ENCODE measurements at places on chromosomes 2 and 18.

- no peak for DNase-seq
Observed at GRCh38 chr2:54701029-54701428, 22.4 kb upstream of the EML6 start.

- no peak for DNase-seq
Observed at GRCh38 chr2:226317970-226318369, 481.6 kb downstream of the IRS1 start.

GRCh38 chr2:20595439-20596192 lies 55.3 kb downstream of the HS1BP3 start:
- DNase-seq, result peak; percentile 77

DNA sequence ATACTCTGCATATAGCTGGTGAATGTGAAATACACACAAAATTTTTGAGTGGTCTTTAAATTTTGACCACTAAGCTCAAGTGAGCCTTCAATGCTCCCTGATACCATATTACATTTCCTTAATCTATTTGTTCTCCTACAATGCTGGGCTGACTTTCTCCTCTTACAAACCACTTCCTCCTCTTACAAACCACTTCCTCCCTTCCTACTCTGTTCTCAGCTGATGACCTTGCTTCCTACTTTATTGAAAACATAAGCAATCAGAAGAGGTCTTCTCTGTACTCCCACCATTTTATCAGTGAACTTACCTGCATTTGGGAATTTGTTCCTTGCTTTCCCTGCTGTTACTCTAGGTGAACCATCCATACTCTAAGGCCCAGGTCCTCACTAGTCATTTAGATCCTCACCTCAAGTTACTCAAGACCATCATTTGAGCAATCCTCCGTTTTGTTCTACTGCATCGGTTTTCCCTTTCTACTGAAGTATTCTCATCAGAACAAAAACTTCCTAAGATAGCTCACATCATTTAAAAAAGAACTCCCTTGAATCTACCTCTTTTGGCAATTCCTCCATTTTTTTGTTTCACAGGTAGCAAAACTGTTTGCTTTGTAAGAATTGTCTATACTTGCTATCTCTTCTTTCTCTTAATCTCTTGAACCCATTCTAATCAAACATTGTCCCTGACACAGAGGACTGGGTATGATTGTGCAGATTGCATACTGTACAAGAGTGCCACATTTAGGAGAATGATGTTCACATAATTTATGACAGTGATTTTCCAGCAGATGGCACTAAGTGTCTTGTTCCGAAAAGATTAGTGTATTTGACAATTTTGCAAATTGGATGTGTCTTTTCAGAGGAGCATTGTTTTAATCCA lies 96.5 kb downstream of the EPB41L5 start:
- peak; percentile 50 for DNase-seq

DNA sequence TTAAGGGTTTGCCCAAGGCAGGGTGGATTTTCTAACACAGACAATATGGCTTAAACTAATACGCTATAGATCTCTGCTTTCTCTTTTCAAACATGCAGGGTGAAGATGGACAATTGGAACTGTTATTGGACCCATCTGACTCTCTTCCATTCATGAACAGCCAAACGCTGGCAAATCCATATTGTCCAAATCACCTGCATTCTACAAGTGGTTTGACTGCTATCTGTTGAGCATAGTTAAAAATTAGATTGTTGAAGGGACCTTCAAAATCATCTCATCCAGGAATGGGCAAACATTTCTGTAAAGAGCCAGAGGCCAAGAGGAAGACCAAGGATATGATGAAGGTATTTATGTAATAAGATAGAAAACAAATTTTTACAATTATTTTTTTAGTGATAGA lies 65.6 kb downstream of the EPHA4 start:
- DNase-seq, result no peak

GRCh38 chr2:201366146-201366545 lies 9.0 kb upstream of the FLACC1 start:
- DNase-seq, result no peak

GRCh38 chr18:62346333-62347088 lies 21.4 kb downstream of the TNFRSF11A start:
- no peak for DNase-seq

DNA sequence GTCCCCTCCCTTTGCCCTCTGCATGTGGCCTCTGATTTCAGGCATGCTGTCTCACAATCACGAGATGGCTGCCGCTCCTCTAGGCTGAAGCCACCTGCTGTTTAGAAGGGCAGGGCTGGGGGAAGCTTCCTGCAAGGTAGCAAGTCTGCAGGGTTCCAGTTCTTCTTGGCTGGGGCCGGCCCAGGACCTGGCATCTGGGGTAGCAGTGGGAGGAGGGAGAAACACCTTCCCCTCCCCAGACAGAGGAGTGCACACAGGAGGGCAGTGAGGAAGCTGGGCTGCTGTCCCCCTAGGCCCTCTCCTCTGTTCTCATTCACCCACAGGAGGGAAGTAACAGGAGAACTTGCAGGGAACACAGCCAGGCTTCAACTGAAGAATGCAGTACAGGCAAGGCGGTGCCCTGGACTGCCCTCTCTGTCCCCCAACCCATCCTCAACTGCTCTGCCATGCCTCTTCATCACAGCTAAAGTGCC lies 345.9 kb upstream of the HS6ST1 start:
- DNase-seq, result no peak

GRCh38 chr2:10877651-10878111 lies 34.1 kb upstream of the KCNF1 start:
- no peak for DNase-seq

- no peak for DNase-seq
Observed at GRCh38 chr2:233892793-233893192, 24.4 kb upstream of the TRPM8 start.

DNA sequence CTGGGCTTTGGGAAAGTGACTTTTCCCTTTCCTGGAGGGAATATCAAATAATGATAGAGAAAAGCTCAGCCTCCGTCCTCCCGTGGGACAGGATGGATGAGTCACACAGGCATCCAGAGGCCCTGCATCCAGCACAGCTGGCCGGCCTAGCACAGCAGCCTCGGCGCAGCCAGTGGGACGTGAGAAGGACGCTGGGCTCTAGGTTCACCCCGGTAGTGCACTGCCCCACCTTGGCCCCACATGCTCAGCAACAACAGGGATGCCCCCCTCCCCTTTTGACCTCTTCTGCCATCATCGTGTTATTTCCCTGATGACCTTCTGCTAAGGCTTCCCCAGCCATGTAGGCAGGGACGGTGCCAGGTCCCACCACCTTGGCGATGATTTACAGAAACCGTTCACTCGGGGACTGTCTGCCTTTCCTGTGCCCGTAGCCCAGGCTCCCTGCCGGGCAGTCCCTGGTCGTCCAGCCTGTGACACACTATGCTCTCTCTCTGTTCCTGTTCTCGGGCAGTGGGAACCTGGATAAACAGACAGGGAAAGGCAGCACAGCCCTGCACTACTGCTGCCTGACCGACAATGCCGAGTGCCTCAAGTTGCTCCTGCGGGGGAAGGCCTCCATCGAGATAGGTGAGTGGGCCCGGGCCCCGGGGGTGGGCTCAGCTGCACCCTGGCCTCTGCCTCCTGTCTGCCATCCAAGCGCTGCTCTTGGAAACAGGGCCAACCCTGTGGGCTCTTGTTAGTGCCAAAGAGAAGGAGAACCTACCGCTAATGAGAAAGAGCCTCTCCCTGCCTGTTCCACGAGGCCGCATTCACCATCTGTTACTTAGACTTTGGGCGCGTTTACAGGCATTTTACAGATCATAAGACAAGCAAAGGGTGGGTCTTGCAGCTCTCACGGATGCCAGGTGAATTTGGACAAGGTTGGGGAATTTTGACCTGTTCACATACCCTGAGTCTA lies 44.6 kb downstream of the ITGB1BP1 start:
- peak; percentile 74 for DNase-seq

DNA sequence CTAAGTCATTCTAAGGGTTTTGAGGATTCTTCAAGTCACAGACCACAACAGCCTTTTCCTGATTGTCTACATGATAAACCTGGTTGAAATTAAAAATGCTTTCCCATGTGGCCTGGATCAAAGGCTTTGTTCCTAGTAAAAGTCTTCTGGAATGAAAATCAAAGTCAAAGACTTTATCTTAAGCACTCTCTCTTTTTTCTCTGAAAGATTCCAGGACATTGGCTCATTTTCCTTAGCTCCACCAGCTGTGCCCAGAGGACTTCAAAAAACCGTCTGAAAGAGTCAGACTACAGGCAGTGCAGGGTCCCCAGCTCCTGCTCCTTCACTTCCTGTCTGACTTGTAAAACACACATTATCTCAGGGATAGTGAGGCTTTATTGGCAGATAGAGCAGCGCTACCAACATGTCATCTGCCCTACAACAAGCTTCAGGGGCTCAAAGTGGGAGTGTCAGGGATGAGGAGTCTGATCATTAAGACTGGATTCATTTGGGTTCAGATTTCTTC lies 148.2 kb downstream of the ESCO1 start:
- DNase-seq, result no peak

DNA sequence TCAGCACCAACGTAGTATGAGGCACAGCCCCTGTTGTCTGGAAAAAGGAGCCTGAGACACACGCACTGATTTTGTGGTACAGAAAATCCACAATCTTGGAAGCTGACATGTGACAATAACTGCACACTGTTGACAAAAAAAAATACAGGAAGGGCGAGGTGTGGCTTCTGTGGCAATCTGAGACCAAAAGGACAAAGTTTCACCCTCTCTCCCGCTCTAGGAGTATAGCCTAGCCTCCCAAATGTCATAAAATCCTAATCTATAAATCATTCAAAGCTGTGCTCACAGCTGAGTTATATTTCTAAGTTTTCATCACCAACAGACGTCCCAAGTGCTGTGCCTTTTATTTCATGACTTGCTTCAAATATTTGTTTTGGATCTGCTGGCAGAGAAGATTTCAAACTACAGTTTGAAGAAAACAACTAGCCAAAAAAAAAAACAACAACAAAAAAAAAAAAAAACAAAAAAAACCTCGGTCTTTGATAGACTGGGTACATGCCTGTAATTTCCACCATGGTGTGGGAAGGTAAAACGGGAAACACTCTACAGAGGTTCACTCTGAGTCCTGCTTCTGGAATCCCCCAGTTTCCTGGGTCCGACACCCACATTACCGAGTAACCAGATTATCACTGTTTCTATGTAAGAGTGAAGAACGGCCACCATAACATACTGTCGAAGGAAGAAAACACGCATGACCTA lies 61.0 kb downstream of the C2orf76 start:
- no peak for DNase-seq

DNA sequence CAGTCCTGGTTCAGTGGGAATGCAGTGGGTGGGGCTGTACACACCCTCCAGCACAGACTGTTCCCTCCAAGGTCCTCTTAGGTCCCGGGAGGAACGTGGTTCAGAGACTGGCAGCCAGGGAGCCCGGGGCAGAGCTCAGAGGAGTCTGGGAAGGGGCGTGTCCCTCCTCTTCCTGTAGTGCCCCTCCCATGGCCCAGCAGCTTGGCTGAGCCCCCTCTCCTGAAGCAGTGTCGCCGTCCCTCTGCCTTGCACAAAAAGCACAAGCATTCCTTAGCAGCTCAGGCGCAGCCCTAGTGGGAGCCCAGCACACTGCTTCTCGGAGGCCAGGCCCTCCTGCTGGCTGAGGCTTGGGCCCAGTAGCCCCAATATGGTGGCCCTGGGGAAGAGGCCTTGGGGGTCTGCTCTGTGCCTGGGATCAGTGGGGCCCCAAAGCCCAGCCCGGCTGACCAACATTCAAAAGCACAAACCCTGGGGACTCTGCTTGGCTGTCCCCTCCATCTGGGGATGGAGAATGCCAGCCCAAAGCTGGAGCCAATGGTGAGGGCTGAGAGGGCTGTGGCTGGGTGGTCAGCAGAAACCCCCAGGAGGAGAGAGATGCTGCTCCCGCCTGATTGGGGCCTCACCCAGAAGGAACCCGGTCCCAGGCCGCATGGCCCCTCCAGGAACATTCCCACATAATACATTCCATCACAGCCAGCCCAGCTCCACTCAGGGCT lies 17.5 kb upstream of the FAHD2A start:
- no peak for DNase-seq

- peak; percentile 49 for DNase-seq
Observed at GRCh38 chr2:110115291-110116032, at the start of gene MALL. Gene MALL, minus strand, starts transcription at chr2:110115822. Its CDS starts 30 bp downstream, at chr2:110115792.

GRCh38 chr2:120758181-120759144 lies 22.8 kb downstream of the GLI2 start:
- DNase-seq, result peak; percentile 17

- DNase-seq, result no peak
Observed at GRCh38 chr2:217606296-217606695, 396.5 kb downstream of the TNS1 start.

GRCh38 chr2:9113262-9113661 lies 93.3 kb upstream of the ASAP2 start:
- DNase-seq, result no peak

GRCh38 chr2:96356889-96357288 lies 21.3 kb downstream of the NCAPH start:
- no peak for DNase-seq

GRCh38 chr18:48348739-48349138 lies 60.4 kb downstream of the ZBTB7C start:
- DNase-seq, result no peak

- DNase-seq, result no peak
Observed at GRCh38 chr2:211387734-211388133, 831.3 kb downstream of the CPS1 start.

GRCh38 chr18:13392029-13392750 lies 173.6 kb downstream of the LDLRAD4 start:
- no peak for DNase-seq

DNA sequence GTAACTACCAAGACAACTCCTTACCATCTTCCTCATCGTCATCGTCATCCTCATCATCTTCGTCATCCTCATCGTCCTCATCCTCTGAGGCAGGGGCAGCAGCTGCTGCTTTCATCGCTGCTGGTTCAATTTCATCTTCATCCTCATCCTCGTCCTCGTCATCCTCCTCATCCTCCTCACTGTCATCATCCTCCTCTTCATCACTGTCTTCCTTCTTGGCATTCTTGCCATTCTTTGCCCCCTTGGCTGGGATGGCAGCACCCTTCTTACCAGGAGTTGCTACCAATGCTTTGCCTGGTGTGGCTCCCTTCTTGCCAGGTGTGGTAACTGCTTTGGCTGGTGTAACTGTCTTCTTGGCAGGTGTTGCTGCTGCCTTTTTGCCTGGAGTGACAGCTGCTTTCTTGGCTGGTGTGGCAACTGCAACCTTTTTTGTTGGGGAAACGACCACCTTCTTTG lies 2.7 kb downstream of the NCL start:
- no peak for DNase-seq

DNA sequence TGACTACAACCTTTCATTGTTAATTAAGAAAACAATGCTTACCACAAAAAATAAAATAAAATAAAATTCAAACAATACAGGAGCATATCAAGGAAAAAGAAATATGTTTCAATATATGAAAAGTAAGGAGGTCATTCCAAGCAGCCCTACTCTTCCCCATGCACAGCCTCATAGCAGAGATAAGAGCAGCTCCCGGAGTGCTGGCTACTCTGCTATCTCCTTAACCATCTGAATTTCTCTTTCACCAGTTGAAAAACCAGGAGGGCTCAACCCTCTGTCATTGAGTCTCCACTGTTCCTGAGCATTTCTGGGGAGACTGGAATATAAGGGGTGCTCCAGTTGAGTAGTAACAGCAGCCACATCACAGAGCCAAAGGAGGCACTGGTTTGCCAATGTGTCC lies 201.4 kb downstream of the TCF4 start:
- DNase-seq, result no peak

GRCh38 chr2:15728245-15728938 lies 136.7 kb downstream of the DDX1 start:
- DNase-seq, result no peak
